DND-41 (cell line): ENCODE measurements at places on chromosomes 2 and 18.

DNA sequence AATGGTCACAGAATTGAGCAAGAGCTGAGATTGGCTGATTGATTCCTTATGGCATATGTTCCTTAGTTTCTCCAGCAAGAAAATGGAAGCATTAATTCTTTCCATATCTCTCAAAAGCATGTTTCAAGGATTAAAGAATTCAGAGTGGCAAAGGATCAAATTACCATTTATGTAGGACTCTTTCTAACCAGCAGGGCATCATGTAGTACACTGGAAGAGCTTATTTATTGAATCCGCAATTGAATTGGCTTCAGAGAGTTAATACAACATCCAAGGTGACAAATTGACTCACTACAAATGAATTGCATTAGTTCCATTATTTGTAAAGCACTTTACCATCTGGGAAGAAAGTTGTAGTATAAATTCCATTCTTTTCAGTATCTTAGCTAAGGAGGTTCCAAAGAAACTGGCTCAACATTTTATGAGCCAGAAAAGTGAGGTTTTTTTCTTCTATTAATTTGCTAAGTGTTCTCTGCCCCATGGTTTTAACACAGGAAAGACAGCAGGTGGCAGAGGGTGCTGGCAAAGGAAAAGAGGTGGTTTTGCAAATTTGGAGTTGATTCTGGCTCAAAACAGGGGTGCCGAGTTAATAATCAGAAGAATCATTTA lies 409.9 kb downstream of the MTX2 start:
- peaks cover 7% of the 10 kb centered on the region for H3K27me3 ChIP-seq
- no peak overlapping the region for H3K27ac ChIP-seq
- H3K36me3 ChIP-seq, result no peaks in the 10 kb centered on the region
- DNase-seq, result no peak
- H3K4me1 ChIP-seq, result no peaks in the 10 kb centered on the region

- DNase-seq, result no peak
- H3K4me3 ChIP-seq, result no peak overlapping the region
- H3K36me3 ChIP-seq, result no peaks in the 10 kb centered on the region
- no peak overlapping the region for H3K27ac ChIP-seq
These were observed 16.0 kb downstream of the CYRIA start for GRCh38 chr2:16649353-16650286.

GRCh38 chr2:174859563-174860169 lies 95.4 kb upstream of the CHRNA1 start:
- H3K27me3 ChIP-seq, result no peaks in the 10 kb centered on the region
- H3K27ac ChIP-seq, result no peak overlapping the region
- DNase-seq, result no peak
- no peaks in the 10 kb centered on the region for H3K4me1 ChIP-seq
- no peak overlapping the region for H3K4me3 ChIP-seq
- no peaks in the 10 kb centered on the region for H3K36me3 ChIP-seq

GRCh38 chr2:187783446-187783845 lies 229.2 kb upstream of the TFPI start:
- DNase-seq, result no peak
- no peaks in the 10 kb centered on the region for H3K27me3 ChIP-seq
- no peak overlapping the region for H3K27ac ChIP-seq
- H3K4me1 ChIP-seq, result no peaks in the 10 kb centered on the region
- H3K4me3 ChIP-seq, result no peak overlapping the region

GRCh38 chr2:9285385-9285920 lies 78.8 kb downstream of the ASAP2 start:
- H3K4me3 ChIP-seq, result no peak overlapping the region
- DNase-seq, result no peak
- H3K4me1 ChIP-seq, result no peaks in the 10 kb centered on the region
- no peak overlapping the region for H3K27ac ChIP-seq
- H3K27me3 ChIP-seq, result no peaks in the 10 kb centered on the region
- H3K36me3 ChIP-seq, result 0 out of 2 replicates have a peak, but pooled peaks cover 4% of the 10 kb centered on the region

DNA sequence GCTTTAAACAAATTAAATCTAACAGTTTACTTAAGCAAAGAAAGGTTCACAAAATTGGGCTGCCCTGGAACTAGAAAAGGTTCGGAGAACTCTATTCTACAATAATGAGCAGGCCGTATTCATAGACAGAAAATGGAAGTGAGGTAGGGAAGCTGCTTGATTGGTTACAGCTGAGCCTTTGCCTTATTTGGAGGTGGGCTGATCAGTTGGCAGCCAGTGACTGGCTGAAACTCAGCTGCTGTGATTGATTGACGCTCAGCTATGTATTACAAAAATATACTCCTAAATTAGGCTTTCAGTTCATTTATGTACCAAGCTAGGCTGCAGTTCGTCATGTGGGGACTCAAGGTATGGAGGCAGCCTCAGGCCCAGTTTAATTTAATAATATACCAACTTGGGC lies 42.3 kb upstream of the TTR start:
- H3K4me1 ChIP-seq, result no peaks in the 10 kb centered on the region
- no peak overlapping the region for H3K27ac ChIP-seq
- no peaks in the 10 kb centered on the region for H3K36me3 ChIP-seq
- DNase-seq, result no peak

DNA sequence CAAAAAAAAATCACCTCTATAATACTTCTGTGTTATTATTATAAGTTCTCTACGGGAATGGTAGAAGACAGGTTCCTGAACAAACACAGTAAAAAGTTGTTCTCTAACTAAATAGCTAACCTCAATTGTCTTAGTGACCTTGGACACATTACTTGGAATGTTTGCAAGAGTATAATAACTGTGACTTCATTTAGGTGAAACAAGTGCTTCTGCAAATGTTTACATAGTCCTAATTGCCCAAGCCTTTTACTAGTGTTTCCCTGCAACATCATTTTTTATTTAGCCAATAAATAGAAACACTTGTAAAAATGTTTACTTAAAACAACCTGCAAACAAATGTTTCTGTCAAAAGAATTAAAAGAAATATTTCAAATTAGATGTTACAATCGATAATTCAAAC lies 9.9 kb downstream of the PLEKHM3 start:
- no peaks in the 10 kb centered on the region for H3K4me1 ChIP-seq
- H3K27me3 ChIP-seq, result no peaks in the 10 kb centered on the region
- H3K4me3 ChIP-seq, result no peak overlapping the region
- no peak for DNase-seq
- no peak overlapping the region for H3K27ac ChIP-seq

- no peaks in the 10 kb centered on the region for H3K4me1 ChIP-seq
- H3K27ac ChIP-seq, result no peak overlapping the region
- DNase-seq, result no peak
- H3K27me3 ChIP-seq, result peaks cover 5% of the 10 kb centered on the region
- no peak overlapping the region for H3K4me3 ChIP-seq
These were observed 10.0 kb upstream of the FEZ2 start for GRCh38 chr2:36607947-36608346.

DNA sequence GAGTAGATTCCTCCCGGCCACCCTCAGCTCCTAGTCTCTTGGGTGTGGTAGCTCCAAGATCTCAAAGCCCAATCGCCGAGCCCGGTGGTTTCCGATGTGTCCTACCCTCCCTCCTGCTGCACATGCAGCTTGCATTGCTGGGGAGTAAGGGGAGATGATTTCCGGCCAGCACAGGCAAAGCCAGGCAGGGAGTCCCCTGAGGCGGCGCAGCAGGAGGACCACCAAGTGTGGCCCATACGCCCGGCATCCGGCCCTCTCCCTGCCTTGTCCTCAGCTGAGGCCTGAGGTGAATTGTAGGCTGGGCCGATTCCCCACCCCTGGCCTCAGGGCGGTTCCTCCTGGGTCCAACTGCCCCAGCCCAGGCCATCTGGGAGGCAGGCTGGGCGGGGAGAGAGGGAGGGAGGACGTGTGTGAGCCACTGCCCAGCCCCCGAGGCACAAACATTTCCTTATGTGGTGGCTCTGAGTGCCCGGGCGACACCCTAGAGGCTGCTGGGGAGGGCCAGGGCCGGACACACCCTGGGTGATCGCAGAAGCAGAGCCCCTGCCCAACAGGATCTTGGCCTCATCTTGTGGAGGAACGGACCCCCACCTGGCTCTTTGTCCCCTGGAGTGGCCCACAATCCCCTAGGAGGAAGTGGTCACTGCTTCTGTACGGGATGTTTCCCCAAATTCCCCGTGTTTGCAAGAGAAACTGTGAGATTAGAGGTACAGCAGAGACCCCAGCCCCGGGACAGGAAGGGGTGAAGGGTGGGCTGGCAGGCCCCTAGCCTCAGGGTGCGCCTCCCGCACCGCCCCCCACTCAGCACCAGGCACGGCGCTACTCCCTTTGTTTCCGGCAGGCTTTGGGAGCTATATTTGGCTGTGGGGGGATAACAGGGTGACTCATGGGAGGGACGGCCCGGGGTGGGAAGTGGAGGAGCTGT lies 41.9 kb upstream of the PTMA start:
- no peaks in the 10 kb centered on the region for H3K27me3 ChIP-seq
- H3K36me3 ChIP-seq, result no peaks in the 10 kb centered on the region; the same call in 1 of the 2 replicates
- 0 out of 2 replicates have a peak overlapping the region, but pooled peaks have one; percentile 26 for H3K27ac ChIP-seq
- DNase-seq, result no peak

GRCh38 chr2:215780313-215780712 lies 233.0 kb downstream of the MREG start:
- no peaks in the 10 kb centered on the region for H3K27me3 ChIP-seq
- H3K36me3 ChIP-seq, result no peaks in the 10 kb centered on the region
- H3K4me1 ChIP-seq, result no peaks in the 10 kb centered on the region
- H3K27ac ChIP-seq, result no peak overlapping the region
- DNase-seq, result no peak

GRCh38 chr2:70472221-70472890 lies 81.3 kb downstream of the TGFA start:
- H3K4me3 ChIP-seq, result no peak overlapping the region
- no peaks in the 10 kb centered on the region for H3K36me3 ChIP-seq
- H3K27ac ChIP-seq, result no peak overlapping the region
- DNase-seq, result no peak
- peaks cover 16% of the 10 kb centered on the region for H3K27me3 ChIP-seq

GRCh38 chr2:112256654-112257053 lies 1.8 kb upstream of the ZC3H8 start:
- H3K27me3 ChIP-seq, result no peaks in the 10 kb centered on the region
- H3K27ac ChIP-seq, result no peak overlapping the region
- H3K36me3 ChIP-seq, result no peaks in the 10 kb centered on the region
- H3K4me1 ChIP-seq, result peaks cover 40% of the 10 kb centered on the region
- H3K4me3 ChIP-seq, result no peak overlapping the region

- H3K27me3 ChIP-seq, result no peaks in the 10 kb centered on the region
- no peak overlapping the region for H3K27ac ChIP-seq
- peaks cover 26% of the 10 kb centered on the region for H3K4me1 ChIP-seq
- peak; percentile 81 for DNase-seq
These were observed 2.9 kb upstream of the RBBP8 start for GRCh38 chr18:22930089-22930713.

DNA sequence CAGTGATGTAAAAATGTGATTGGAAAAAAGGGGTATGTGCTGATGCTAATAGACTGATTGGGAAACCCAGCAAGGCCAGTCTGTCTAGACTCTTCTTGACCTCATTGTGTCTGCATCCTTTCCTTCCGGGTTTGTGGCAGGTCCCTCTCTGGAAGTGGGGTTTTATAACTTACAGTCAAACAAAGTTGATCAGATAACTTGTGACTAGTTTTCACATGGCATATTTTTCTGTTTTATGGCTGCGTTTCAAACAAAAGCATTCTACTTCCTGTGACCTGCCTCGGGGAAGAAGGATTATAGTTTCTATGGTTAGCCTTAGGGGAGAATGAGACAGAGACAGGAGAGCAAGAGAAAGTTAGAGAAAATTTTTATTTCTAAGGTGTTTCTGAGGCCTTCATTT lies 188.7 kb upstream of the HNMT start:
- H3K36me3 ChIP-seq, result no peaks in the 10 kb centered on the region
- H3K27ac ChIP-seq, result no peak overlapping the region

DNA sequence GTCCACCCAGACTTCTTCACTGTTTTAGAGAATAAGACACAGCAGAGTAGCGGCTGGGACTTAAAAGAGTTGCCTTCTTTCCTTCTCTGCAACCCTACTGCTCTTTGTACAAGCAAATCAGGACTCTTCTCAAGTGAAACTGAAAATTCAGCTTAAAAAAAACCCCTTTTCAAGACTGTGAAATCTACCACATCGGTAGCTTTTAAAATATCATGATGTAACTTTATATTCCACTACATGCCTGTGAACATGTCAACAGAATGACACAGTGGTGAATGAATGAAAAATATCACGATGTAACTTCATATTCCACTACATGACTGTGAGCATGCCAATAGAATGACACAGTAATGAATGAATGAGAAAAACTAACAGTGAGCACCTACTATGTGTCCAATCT lies 53.4 kb downstream of the TCF4 start:
- H3K27ac ChIP-seq, result no peak overlapping the region
- no peak overlapping the region for H3K4me3 ChIP-seq
- no peak for DNase-seq
- H3K36me3 ChIP-seq, result no peaks in the 10 kb centered on the region
- no peaks in the 10 kb centered on the region for H3K27me3 ChIP-seq

- no peak overlapping the region for H3K4me3 ChIP-seq
- DNase-seq, result no peak
- H3K36me3 ChIP-seq, result peaks cover 5% of the 10 kb centered on the region
- H3K27ac ChIP-seq, result no peak overlapping the region
- no peaks in the 10 kb centered on the region for H3K27me3 ChIP-seq
- H3K4me1 ChIP-seq, result no peaks in the 10 kb centered on the region
These were observed 177.3 kb downstream of the NBAS start for GRCh38 chr2:15383695-15384350.

DNA sequence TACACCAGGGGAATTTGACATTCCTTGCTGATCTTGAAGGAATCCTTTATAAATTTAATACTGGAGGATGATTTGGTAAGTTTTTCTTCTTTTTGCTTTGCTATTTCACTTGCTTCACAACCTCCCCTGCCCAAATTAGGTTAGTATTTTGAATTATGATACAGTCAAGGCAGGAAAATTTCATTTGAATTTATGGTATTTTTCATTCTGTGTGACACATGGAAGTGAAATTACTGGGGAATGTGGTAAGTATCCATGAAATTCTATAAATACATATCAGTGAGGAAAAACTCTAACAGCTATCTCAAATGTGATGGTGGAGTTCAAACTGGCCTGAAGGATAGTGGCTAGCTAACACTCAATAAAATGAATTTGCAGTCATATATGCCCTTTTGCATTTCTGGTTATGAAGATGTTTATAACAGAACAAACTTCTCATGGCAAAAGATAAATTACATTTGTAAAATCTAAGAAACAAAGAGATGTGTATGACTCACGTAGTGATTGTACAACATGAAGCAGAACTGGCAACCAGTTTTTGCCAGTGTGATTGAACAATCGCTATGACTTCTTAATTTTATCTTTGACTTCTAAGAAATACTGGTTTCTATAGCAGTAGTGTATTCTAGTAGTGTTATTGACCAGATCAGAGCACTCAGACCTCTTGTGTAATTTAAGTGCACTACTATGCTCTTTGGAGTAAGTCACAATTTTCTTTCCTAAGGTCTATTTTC lies 152.6 kb downstream of the IKZF2 start:
- DNase-seq, result no peak

DNA sequence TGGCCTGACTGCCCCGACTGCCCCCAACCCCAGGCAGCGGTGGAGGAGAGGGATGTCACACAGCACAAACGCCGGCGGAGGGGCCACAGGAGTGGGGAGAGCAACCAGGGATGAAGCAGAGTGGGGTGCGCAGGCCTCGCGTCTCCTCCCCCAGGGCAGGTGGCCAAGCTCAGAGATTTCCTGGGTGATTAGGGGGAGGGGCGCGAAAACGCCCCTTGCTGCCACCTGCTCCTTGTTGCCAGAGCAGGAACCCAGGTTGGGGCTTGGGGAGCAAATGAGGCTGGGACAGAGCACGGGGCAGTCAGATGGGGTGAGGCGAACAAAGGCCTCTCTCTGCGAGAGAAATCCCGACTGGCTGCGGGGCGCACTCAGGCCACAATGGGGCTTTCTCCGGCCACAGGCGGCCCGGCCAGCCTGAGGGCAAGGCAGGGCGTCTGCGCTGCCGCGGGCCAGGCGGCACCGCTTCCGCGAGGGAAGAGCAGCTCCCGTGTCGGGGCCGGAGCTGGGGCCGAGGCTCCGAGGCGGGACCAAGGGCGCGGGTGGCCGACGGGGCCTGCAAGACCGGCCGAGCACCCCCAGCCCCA lies 11.5 kb downstream of the TEX44 start:
- peaks cover 16% of the 10 kb centered on the region for H3K27me3 ChIP-seq
- no peaks in the 10 kb centered on the region for H3K36me3 ChIP-seq
- H3K4me1 ChIP-seq, result peaks cover 13% of the 10 kb centered on the region
